ENCODE measurements at places on chromosomes 6 and 20.
A peak's percentile ranks its signal among the peaks of the same experiment; 100 is the strongest.

DNA sequence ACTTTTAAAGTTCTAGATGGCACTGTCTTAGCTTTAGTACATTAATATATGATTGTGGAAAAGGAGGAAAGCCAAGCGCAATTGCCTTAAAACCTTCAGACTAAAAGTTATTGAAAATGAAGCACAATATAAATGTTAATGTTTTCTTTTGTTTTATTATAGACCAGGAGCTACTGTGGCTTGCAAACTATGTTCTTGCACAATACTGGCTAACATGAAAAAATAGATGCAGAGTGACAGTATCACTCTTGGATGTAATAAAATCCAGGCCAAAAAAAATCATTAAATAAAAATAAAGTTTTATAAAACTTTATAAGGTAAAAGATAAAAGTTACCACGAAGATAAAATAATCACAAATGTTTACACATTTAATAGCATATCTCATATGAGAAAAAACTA, 18.3 kb upstream of the PLN start:
- no peak for DNase-seq

DNA sequence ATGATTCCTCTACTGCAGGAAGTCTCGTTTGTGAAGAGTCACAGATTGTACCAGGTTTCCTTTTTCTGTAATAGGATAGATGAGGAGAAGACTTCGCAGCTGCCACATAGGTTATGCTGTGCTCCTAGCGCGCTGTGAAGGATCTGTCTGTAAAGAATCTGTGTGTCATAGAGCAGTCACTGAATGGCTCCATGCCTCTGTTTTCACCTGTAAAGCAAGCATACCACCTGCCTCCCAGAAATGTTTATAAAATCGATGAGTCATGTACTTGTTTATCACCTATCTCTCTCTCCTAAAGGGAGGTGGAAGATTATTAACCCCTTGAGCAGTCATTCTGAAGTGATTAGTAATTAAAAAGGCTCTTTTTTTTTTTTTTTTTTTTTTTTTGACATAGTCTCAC, 86.6 kb downstream of the TFAP2B start:
- DNase-seq: no peak

DNA sequence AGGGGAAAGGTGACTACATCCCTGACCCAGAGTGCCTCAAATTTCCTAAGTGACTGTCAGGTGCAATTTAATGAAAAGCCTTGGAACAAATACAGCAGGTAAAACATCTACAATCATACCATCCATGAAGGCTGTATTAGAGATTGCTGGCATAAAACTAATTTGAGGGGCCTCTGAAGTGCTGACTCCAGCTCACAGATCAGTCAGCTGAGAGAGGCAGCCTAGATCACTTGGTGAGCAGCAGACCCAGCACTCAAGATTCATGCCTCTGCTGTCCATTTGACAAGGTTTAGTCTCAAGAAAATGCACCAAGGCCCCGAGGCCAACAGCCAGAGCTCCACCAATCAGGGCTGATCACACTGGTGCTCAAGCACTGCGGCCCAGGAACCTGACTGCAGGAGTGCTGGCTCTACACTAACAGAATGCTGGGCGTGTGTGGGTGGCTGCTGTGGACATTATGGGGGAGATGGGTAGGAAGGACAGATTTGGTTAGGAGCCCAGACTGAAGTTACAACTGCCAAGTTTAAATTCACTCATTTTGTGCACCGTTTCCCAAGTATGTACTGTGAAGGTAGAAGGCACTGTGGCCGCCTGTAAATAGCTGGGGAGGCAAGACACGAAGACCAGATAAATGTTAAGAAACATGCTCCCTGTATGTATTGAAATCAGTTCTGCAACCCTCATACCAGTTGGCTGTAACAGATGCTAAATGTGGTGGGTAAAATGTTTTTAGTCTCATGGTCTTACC, 28.2 kb downstream of the SNX5 start:
- no peak for DNase-seq

- no peak for DNase-seq
Observed at GRCh38 chr6:19802656-19803055, 34.5 kb upstream of the ID4 start.

DNA sequence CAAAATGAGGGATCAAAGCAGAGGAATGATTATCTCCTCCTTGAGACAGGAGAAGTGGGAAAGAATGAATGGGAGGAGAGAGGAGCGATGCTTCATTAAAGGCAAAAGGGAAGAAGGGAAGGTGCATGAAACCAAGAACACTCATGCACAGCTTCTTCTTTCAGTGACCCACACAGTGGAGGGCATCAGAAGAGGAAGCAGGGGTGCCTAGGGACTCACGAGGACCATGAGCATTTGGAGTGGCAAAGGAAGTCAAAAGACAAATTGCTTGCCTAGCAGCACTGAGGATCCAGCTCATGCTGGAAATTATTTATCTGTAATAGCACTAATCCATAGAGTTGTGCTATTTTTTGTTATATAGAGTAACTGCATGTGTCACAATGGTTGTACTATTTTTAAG, 66.1 kb downstream of the SMLR1 start:
- peak; percentile 73 for DNase-seq

DNA sequence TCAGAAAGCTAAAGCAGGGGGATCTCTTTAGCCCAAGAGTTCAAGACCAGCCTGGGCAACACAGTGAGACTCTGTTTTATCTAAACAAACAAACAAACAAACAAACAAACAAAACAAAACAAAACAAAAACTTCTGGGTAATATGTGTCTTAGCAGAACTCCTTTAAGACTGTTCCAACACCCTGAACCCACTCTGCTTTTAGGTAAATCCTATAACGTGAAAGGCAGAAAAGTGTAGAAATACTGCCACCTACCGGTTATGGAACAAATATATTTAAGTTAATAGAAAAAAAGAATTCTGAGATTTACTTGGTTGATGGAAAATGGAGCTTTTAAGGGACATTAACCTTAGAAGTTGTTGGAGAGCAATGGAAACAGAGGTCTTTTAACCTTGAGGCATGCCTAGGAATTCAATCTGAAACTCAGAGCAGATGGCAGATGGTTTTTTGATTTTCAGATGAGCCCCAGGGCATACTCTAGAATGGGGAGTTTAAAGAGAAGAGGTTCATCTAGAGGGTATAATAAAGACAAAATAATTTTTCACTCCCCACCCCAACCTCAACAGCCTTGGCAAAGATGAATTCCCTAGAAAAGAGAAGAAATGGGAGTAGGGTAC, 38.5 kb downstream of the SOD2 start:
- DNase-seq: peak; percentile 63

GRCh38 chr20:2093883-2094282, 7.7 kb upstream of the STK35 start:
- DNase-seq: no peak

DNA sequence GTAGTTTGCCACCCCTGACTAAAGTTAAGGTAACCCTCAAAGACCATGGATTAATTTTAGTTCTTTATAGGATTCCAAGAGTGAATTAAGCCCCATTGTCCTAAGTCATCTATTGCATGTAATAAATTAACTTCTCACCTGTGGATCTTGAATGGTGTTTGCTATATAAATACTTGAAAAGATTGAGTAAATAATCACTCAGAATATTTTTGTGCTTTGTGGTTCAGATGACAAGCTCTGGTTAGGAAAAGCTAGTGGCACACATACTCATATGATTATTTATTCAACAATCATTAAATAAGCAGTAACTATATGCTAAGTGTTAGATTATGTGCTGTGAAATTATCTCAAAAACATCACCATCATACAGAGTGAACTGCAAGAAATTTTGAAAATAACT, 203.2 kb downstream of the OGFRL1 start:
- DNase-seq: no peak

GRCh38 chr6:128131566-128131965, 230.7 kb upstream of the THEMIS start:
- no peak for DNase-seq

DNA sequence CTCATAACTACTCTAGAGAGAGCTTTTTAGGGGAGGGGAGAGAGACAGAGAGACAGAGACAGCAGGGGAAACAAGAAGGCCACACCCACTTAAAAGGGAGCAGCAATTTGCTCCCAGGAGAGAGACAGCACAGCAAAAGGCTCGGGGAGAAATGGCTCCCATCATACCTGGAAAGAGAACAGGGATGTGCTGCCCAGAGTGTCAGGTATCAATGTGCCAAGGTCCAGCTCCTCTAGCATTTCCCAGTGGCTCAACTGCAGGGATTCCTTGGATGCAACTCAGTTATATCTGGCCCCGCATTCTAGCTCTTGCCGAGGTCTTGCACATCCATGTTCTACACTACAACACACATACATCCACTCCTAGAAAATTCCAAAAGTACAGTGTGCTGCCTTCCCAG, 304.0 kb upstream of the CDYL start:
- no peak for DNase-seq

- no peak for DNase-seq
Observed at GRCh38 chr6:100311707-100312251, 152.9 kb downstream of the SIM1 start.

DNA sequence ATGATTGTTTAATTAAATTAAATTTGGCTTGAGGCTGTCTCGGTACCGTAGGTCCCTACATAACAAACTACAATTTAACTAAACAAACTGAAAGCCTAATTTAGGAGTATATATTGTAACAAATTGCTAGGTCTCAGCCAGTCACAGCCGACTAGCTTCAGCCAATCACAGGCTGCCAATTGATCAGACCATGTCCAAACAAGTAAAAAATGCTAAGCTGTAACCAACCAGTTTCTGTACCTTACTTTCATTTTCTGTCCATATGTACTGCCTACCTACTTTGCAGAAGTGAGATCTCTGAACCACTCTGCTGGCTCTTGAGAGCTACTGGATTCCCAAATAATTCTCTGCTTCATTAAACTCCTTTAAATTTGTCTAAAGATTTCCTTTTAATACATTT, 648.0 kb upstream of the GJE1 start:
- DNase-seq: peak; percentile 83

DNA sequence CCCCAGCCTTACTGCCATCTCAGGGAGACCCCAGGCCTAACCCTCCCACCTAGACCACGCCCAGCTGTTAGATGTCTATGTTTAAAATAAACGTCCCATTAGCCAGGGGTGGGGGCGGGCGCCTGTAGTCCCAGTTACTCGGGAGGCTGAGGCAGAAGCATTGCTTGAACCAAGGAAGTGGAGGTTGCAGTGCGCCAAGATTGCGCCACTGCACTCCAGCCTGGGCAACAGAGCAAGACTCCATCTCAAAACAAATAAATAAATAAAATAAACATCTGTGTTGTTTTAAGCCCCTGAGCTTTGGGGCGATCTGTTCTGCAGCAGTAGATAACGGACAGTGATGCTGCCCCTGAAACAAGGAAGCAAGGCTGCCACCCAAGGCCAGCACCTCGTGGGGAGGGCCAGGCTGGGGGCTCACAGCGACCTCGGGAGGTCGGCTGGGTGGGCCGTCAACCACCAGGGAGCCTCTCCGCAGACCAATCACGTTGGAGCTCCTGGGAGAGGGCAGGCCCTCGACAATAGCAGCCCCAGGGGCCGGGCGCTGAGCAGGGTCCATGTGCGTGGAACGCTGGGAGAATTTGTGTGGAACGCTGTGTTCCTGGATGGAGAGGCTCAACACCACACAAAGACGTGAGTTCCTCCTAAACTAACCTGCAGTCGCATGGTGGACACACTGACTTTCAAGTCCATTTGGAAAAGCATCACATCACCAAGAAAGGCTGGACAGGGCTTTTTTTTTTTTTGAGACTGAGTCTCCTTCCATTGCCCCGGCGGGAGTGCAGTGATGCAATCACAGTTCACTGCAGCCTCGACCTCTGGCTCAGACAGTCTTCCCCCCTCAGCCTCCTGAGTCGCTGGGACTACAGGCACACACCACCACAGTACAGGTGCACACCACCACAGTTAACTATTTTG, 1.0 kb upstream of the HELZ2 start:
- no peak for DNase-seq

- DNase-seq: peak; percentile 3
Observed at GRCh38 chr6:7996538-7997111, 67.6 kb downstream of the BLOC1S5 start.

DNA sequence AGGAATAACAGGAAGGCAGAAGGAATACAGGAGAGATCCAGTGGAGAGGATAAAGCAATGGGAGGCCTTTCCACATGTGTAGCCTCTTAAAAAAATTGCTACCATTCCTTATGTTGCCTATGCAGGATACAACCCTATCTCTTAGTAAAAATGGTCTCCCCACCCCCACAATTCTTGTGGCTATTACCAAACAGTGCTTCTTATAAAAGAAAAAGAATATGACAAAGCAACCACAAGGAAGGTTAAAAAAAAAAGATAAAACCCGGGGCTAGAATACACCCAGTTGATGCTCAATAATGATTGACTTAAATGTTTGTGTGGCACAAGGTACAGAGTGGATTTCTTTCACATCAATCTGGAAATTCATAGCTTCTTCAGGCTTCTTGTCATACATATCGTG, 250.9 kb downstream of the HIVEP2 start:
- no peak for DNase-seq

DNA sequence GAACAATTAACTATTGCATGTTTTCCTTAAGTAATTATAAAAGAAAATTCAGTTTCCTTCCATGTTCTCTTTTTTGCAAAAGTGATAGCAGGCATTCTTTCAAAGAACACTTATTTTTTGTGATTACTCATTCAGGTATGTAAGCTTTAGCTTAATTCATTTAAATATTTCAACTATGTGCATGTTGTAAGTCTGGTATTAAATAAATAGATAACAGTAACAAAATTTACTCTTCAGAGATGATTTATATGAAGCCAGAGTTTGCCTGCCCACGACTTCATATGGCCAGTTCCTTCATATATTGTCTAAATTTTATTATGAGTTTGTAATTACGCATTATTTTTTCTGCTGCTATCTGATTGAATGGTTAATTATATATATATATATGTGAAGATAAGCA, 110.9 kb downstream of the ADGRG6 start:
- no peak for DNase-seq

- no peak for DNase-seq
Observed at GRCh38 chr20:62734881-62735280, 26.2 kb downstream of the NTSR1 start.

DNA sequence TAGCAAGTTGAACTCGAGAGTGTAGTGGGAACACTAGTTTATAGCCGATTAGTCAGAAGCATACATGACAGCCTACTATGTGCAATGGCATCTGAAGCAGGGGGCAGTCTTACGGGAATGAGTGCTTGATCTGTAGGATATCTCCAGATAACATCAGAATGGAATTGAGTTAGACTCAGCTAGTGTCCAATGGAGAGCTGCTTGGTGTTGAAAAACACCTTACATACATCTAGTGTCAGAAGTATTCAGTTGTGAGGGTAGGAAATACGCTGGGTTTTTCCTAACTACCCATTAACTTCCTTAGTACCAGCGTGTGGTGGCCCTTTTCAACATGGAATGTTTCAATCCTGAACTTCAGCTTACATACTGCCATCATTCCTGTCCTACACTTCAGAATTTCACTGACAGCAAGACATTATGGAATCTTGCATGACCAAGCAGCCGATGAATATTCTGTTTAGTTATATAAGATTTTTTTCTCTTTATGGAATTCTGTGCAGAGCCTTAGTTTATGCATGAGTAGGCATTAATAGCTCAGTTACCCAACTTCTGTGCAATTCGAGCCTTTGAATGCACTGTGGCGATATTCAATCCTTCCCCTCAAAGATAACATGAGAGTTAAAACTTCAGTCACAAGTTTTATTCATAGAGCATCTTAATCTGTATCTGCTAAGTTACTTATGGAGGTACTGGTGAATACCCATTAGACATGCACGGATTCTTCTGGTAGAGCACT, 218.6 kb upstream of the MOCS1 start:
- DNase-seq: no peak

GRCh38 chr6:18342223-18342622, 44.9 kb upstream of the RNF144B start:
- DNase-seq: no peak

Measured in inflammatory macrophage treated with lipopolysaccharide for 4 hours (primary cell).